ENCODE measurements at places on chromosomes 2 and 18. TPM values are rescaled to one million over a fixed set of nuclear protein-coding genes. Genes with fewer than 3 reads are reported as not detected.

Gene LTBP1
- total RNA-seq: 111 TPM

Gene FHL2
- 31.5 TPM for total RNA-seq

Gene DSG3
- 56.9 TPM for total RNA-seq

DNA sequence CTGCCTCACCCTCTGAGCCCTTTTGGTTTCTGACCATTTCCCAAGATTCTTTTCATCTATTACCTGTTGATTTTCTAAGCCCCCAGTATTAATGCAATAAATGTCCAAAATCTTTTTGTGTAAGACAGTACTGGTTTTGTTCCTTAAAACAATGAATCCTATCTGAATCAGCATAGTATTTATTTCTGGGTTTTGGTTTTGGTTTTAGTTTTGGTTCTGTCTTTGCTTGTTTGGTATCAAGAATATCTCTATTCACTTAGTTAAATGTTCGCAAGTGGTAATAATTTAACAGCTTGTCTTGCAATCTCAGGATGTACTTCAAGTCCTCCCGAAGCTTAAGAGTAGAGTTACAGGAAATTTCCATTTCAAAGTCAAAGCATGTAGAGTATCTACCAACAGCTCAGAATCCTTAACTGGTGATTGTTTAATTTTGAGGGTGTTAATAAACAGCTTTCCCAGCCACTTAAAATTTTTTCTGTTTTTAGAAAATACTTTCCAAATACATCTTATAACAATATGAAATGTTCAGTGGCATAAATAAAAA, 67.7 kb upstream of the NEDD4L start:
- no peak for DNase-seq

DNA sequence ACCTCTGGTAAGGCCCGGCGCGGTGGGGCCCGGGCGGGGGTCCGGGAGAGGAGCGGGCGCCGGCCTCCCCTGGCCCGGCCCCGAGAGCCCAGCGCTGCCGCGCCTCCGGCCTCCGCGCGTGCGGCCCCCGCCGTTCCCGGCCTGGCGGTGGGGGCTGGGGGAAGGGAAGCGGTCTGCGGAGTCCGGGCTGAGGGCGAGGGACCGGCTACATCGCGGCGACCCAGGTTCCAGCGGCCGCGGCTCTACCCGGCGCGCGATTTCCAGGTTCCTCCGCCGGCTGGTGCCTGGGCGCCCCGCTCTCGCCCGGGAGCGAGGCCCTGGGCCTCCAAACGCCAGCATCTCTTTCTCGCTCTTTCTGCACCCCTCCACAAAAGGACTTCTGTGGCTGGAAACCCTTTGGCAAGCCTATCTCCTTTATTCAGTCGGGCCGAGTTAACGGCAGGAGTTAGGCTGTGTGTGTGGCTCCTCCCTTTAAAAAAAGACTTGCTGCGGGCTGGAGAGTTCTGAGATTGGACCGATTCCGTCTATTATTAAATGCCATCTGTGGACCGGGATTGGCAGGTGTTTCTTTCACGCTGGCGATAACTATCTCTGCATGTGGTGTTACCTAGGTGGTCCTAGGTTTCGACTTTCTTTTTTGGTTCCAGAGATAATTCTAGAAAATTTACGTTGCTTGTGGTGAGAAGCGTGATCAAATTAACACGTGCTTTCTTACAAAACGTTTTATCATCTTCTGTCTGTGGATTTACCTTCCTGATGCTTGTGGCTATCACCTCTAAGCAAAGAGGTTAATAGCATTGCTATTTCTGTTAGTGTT, 592 bp downstream of the ME2 start:
- no peak for DNase-seq

DNA sequence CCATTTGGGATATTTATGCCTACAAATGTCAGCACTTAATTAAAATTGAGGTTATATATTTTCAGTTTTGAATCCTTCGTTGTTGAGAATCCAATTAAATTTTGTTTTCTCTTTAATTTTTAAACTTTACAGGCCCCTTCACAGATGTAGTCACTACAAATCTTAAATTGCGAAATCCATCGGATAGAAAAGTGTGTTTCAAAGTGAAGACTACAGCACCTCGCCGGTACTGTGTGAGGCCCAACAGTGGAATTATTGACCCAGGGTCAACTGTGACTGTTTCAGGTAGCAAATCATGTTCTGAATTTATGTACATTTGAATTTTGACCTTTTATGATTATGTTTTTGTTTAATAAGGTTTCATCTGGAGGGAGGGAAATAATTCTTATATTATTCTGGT, 17.9 kb downstream of the VAPA start:
- no peak for DNase-seq
